ENCODE measurements at places on chromosomes 7 and 10. TPM values are rescaled to one million over a fixed set of nuclear protein-coding genes. Genes with fewer than 3 reads are reported as not detected.

GRCh38 chr10:71607082-71607443 is 112.5 kb downstream of the C10orf105 start:
- no peak for DNase-seq
- no peak overlapping the region for H3K4me3 ChIP-seq
- no peaks in the 10 kb centered on the region for H3K27me3 ChIP-seq
- H3K27ac ChIP-seq, result no peak overlapping the region
- no peaks in the 10 kb centered on the region for H3K36me3 ChIP-seq
- H3K4me1 ChIP-seq, result no peaks in the 10 kb centered on the region

IL2RA gene
- total RNA-seq, result 19.9 TPM

DNA sequence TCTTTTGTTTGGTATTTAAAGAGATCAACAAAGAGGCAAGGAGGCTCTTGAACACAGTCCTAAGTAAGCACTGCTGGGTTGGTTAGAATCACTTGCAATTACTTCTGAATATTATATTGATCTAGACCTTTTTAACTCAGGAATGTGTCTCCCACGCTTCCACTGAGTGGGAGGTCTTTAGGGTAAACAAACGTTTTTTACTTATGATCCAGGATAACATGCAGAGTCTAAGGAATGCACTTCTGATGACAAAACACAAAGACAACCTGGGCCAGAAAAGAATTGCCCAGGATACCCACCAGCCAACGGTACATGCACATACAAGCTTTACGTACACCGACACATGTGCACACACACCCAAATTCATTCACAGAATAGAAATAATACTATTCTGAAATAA is 626.9 kb downstream of the PARD3 start:
- no peaks in the 10 kb centered on the region for H3K36me3 ChIP-seq
- no peak for DNase-seq
- no peak overlapping the region for H3K4me3 ChIP-seq
- H3K27me3 ChIP-seq, result no peaks in the 10 kb centered on the region
- H3K4me1 ChIP-seq, result no peaks in the 10 kb centered on the region
- no peak overlapping the region for H3K27ac ChIP-seq

GRCh38 chr7:6621195-6622133 is 6.1 kb downstream of the ZNF853 start:
- no peaks in the 10 kb centered on the region for H3K36me3 ChIP-seq
- DNase-seq, result no peak
- H3K27ac ChIP-seq, result peak overlapping the region; percentile 53
- peaks cover under 1% of the 10 kb centered on the region for H3K27me3 ChIP-seq
- H3K4me1 ChIP-seq, result peaks cover 63% of the 10 kb centered on the region
- no peak overlapping the region for H3K4me3 ChIP-seq

- no peaks in the 10 kb centered on the region for H3K36me3 ChIP-seq
- H3K4me3 ChIP-seq, result peak overlapping the region; percentile 65
- peaks cover 30% of the 10 kb centered on the region for H3K27me3 ChIP-seq
- no peak overlapping the region for H3K27ac ChIP-seq
- no peak for DNase-seq
Measured at GRCh38 chr7:79451580-79451979, 1.9 kb downstream of the MAGI2 start.

RNF32 gene
- total RNA-seq, result 0.96 TPM

ADRB1 gene
- 0.90 TPM for total RNA-seq

DNA sequence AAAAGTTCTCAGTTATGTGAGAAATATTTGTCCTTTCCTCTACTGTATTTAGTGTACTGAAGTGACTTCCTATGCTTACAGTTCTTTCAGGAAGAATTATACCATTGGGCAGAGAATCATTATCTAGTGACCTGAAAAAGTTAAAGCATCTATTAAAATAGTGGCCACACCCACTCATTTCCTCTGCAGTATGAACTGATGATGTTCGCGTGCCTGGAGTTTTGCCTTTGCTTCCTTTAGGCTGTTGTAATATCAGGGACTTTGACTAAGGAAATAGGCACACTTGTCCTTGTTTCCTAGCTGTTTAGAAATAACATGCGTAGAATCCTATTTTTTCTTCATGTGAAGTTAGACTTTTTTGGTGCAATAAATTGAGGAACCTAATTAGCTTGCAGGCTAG is 100.7 kb downstream of the ZMYND11 start:
- H3K27me3 ChIP-seq, result no peaks in the 10 kb centered on the region
- H3K27ac ChIP-seq, result no peak overlapping the region
- H3K4me1 ChIP-seq, result no peaks in the 10 kb centered on the region
- H3K36me3 ChIP-seq, result no peaks in the 10 kb centered on the region

GRCh38 chr7:46603780-46604179 is 682.7 kb upstream of the IGFBP3 start:
- no peak for DNase-seq
- no peak overlapping the region for H3K27ac ChIP-seq
- no peaks in the 10 kb centered on the region for H3K4me1 ChIP-seq
- no peaks in the 10 kb centered on the region for H3K27me3 ChIP-seq
- H3K36me3 ChIP-seq, result no peaks in the 10 kb centered on the region

ATOH7 gene
- total RNA-seq, result not detected

CTAGE8 gene
- not detected for total RNA-seq

YKT6 gene
- 60.2 TPM for total RNA-seq

CTTNBP2 gene
- not detected for total RNA-seq

- H3K36me3 ChIP-seq, result no peaks in the 10 kb centered on the region
- H3K27ac ChIP-seq, result no peak overlapping the region
- H3K27me3 ChIP-seq, result peaks cover 43% of the 10 kb centered on the region
- no peak for DNase-seq
- no peak overlapping the region for H3K4me3 ChIP-seq
- H3K4me1 ChIP-seq, result peaks cover 21% of the 10 kb centered on the region
Measured at GRCh38 chr7:157483971-157484410, 147.2 kb downstream of the DNAJB6 start.

SEC31B gene
- total RNA-seq, result 47.6 TPM

DNA sequence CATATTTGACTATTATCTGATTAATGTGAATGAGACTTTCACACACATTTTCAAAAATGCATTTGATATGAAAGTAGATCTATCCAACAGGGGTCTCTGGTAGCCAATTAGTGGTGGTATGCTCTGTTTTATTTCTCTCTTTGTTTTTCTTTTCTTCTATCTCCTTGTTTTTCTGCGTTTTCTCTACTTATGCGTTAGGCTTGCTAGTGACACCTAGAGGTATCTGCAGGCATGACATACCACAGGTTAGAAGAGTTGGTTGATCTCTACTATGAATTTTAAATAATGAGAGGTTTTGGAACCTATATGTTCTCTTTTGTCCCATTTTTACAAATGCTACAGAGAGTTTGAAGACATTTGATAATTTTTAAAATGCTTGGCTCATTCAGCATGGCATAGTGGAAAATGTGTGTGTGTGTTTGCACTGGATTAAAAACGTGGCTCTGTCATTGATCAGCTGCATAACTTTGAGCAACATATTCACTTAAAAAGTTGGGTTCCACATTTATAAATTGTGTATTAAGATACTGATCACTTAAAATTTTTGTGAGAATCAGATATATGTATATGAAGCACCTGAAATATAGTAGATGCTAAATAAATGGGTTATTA is 28.1 kb upstream of the PLXDC2 start:
- no peak for DNase-seq
- no peak overlapping the region for H3K27ac ChIP-seq
- no peaks in the 10 kb centered on the region for H3K36me3 ChIP-seq
- no peaks in the 10 kb centered on the region for H3K27me3 ChIP-seq
- H3K4me1 ChIP-seq, result no peaks in the 10 kb centered on the region

ZNF853 gene
- 5.2 TPM for total RNA-seq

SPDYE6 gene
- not detected for total RNA-seq

CHAT gene
- total RNA-seq, result not detected

GRCh38 chr7:131621652-131622051 is 65.2 kb upstream of the PODXL start:
- H3K27ac ChIP-seq, result no peak overlapping the region
- H3K4me3 ChIP-seq, result no peak overlapping the region
- no peaks in the 10 kb centered on the region for H3K4me1 ChIP-seq
- H3K36me3 ChIP-seq, result no peaks in the 10 kb centered on the region
- H3K27me3 ChIP-seq, result no peaks in the 10 kb centered on the region

DNA sequence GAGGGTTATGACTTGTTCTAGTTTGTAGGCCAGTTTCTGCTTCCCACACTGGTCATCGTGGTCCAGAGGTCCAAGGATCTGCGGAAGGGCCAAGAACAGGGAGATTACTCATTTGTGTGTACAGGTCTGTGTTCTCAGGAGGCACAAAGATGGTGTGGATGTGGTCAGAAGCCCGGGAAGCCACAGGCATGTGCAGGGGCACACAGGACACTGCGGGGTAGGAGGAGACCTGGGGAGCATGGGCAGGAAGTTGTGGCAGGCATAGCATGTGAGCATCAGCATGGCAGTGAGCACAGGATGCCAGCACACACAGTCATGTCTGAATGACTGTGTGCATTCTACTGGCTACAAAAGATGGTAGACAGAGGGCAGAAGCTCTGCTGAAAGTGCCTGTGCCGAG is 445.8 kb downstream of the PLXNA4 start:
- no peak overlapping the region for H3K27ac ChIP-seq
- no peak for DNase-seq
- no peaks in the 10 kb centered on the region for H3K27me3 ChIP-seq
- H3K36me3 ChIP-seq, result no peaks in the 10 kb centered on the region

MYH16 gene
- not detected for total RNA-seq

GRCh38 chr7:142711746-142712616 is 37.3 kb upstream of the PRSS1 start:
- DNase-seq, result no peak
- no peak overlapping the region for H3K4me3 ChIP-seq
- H3K36me3 ChIP-seq, result no peaks in the 10 kb centered on the region
- H3K27ac ChIP-seq, result peak overlapping the region; percentile 54

- H3K4me3 ChIP-seq, result no peak overlapping the region
- no peaks in the 10 kb centered on the region for H3K36me3 ChIP-seq
- H3K4me1 ChIP-seq, result no peaks in the 10 kb centered on the region
Measured at GRCh38 chr10:113304726-113305125, 248.1 kb upstream of the HABP2 start.

TEX47 gene
- not detected for total RNA-seq

GRCh38 chr7:34501156-34501555 is 156.9 kb upstream of the NPSR1 start:
- no peaks in the 10 kb centered on the region for H3K36me3 ChIP-seq
- no peak overlapping the region for H3K4me3 ChIP-seq
- no peak for DNase-seq
- no peak overlapping the region for H3K27ac ChIP-seq
- no peaks in the 10 kb centered on the region for H3K4me1 ChIP-seq

DNA sequence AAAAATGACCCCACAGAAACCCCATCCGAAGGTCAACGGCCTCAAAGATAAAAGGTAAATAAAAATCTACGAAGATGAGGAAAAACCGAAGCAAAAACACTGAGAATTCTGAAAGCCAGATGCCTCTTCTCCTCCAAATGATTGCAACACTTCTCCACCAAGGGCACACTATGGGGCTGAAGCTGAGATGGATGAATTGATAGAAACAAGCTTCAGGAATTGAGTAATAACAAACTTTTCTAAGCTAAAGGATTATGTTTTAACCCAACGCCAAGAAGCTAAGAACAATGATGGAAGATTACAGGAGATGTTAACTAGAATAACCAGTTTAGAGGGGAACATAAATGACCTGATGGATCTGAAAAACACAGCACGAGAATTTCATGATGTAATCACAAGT is 127.8 kb downstream of the MACC1 start:
- H3K27me3 ChIP-seq, result no peaks in the 10 kb centered on the region
- no peak for DNase-seq
- no peaks in the 10 kb centered on the region for H3K4me1 ChIP-seq
- H3K27ac ChIP-seq, result no peak overlapping the region
- no peak overlapping the region for H3K4me3 ChIP-seq
- no peaks in the 10 kb centered on the region for H3K36me3 ChIP-seq

DNA sequence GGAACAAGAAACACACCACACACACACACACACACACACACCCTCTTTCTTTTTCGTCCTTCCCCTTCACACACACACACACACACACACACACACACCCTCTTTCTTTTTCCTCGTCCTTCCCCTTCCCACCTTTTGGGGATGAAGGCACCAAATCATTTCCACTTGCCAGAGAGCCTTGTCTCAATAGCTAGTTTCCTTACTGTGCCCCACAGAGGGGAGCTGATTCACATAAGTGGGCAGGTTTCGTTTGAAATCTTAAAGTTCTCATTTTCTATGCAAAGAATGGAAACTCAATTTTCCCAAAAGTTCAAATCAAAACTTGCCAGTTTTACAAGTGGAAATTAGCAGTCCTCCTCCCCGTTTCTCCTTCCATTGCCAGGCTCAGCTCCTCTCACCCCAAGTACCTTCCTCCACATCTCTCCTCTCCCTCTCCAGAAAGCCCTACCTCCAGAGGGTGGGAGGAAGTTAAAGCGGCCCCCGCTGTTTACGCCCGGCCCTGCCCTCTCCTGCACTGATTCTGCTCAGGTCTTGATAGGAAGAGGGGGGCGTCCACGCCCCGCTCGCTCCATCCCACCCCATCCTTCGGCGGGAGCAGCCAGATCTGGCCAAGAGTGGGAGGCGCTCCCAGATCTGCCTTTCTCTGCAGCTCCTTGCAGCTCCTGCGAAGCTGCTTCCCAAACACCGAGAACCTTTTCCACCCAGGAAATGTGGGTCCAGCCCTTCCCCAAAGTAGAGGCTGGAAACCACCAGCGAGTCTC is 1.3 kb downstream of the CTTNBP2 start:
- no peaks in the 10 kb centered on the region for H3K4me1 ChIP-seq
- H3K36me3 ChIP-seq, result no peaks in the 10 kb centered on the region
- peaks cover 15% of the 10 kb centered on the region for H3K27me3 ChIP-seq
- no peak for DNase-seq
- H3K4me3 ChIP-seq, result no peak overlapping the region

ARHGEF35 gene
- total RNA-seq, result 2.3 TPM

TBX20 gene
- 0.70 TPM for total RNA-seq

- H3K4me1 ChIP-seq, result no peaks in the 10 kb centered on the region
- no peak overlapping the region for H3K4me3 ChIP-seq
- H3K36me3 ChIP-seq, result no peaks in the 10 kb centered on the region
- DNase-seq, result no peak
Measured at GRCh38 chr10:105538874-105539273, 897.8 kb downstream of the SORCS3 start.

GRCh38 chr7:128307061-128307460 is 36.6 kb downstream of the RBM28 start:
- DNase-seq, result no peak
- no peaks in the 10 kb centered on the region for H3K27me3 ChIP-seq
- H3K36me3 ChIP-seq, result peaks cover 67% of the 10 kb centered on the region
- H3K4me3 ChIP-seq, result no peak overlapping the region
- H3K27ac ChIP-seq, result no peak overlapping the region
